ENCODE measurements at places on chromosomes 4 and X.

DNA sequence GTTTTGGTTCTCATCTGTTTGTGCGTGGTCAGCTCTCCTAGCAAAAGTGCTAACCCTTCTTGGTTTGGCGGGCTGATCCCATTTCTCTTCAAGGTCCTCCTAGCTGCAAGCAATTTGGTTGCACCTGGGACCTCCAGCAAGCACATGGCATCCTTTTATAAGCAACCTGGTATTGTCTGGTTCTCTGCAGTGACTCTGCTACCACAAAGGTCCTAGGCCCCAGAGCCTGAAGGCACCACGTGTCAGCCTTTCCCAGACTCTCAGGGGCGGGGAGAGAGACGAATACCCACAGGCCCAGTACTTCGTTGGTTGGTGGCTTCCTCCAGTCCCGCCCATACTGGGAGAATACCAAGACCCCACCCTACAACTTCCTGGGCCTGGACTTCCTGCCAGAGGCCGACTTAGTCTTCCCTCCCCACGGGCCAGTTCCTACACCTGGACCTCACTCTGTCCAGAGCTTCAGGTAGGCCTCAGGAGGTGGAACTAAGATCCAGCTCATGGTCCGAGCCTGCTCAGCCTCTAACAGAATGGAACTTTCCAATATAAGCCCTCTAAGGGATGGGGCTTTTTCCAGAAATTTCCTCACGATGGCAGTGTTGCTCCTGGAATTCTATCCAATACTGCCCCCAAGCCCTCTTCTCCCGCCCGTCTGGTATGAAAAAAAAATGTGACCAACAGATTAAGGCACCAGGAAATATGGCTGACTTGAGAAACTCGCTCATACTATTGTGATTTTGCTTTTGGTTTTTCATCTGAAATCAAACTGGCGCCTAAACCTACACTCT is 192.5 kb upstream of the STK26 start:
- DNase-seq, result peak; percentile 74

- peak; percentile 22 for DNase-seq
Measured at GRCh38 chrX:152926279-152926678, 28.4 kb downstream of the ZNF185 start.

DNA sequence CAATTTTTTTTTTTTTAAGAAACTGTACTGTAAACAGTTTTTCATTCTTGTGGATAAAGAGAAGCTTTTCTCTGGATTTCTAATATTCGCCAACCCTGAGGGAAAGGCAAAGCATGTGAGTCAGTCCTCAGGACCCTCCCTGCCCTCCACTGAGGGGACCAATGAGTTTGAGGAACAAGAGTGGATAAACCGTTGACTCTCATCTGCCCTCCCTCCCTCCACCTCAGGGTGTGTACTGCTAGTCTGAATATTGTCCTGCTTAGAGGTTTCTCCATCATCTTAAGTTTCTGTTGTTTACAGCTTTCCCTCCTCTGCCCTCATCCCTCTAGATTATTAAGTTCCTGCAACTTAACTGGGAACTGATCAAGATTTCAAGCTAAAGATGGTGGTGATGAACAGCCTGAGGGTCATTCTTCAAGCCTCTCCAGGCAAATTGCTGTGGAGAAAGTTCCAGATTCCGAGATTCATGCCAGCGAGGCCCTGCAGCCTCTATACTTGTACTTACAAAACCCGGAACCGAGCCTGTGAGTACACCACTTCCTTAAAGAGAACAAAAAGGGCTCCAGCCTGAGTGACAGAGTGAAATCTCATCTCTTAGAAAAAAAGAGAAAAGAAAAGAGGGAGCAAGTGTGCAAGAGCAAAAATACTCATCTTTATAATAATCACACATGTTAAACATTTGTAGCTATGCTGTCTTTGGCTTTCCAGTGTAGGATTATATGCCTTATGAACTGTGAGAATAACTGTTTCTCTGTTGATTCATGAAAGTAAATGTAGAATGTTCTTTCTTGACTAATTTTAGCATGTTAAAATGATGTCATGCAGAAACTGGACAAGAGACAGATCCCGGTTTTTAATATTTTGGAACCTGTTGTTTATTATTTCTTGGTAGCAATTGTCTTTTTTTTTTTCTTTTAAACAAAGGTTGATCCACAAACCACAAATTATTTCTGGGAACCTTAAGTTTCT is 11.9 kb downstream of the CA5B start:
- peak; percentile 23 for DNase-seq

DNA sequence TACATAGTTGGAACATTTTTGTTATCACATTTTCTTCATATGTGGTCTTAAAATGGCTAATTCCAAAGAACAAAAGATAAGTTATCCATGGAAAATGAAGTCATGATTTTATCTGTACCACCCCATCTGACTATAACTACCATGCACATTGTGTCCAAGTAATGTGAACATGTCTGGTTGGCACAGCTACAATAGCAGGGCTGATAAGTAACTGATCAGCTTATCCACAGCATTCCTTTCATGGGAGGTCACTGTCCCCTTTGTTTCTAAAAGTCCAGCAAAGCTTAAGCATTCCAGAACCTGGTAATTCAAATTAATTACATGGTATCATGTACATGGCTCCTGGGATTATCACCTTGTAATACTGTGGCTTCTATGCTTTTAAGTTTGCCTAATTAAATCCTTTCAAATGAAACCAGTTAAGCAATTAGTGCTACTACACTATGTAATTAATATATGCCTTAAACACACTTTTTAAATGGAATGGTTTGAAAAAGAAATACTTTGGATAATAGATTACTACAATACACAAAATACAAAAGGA is 21.1 kb upstream of the SORBS2 start:
- DNase-seq, result no peak

DNA sequence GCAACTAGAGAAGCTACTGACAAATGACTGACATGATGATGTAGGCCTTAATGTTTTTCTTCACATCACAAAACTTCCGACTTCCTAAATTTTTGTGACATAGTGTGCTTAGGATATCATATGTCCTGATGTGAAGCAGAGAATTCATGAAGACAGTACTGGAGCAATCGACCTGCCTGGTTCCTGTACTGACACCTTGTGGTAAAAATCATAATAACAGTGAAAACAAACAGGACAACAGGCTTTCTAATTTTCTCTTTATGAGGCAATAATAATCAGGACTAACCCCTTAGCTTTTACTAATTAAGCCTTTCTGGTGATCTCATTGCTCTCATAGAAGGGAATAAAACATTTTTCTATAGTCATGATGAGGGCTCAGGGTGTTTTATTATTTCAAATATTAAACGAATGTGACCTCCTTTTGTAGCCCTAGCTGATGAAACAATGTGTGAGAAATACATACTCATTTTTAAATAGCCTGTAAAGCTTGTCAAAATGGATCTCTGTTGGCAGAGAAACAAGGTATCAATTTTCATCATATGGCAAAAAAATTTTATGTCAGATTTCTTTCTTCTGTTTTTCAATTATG is 158.4 kb downstream of the TENT5D start:
- no peak for DNase-seq

DNA sequence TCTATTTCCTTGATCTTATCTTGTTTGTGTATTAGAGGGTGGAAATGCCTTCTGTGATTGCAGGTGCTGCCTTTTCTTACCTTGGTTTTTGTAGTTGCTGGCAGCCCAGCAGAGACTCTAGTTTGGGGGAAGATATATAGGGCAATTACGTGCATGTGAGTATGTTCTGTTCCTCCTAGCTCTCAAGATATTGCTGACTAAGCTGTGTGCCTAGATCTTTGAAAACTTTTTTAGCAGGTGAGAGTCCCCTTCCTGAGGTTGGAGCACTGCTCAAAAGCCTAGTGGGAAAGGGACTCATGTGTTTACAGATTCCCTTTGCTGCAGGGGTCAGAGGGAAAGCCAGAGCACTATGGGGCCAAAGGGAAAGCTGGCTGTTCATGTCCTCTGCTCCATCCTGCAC is 136.1 kb downstream of the VSIG4 start:
- DNase-seq, result no peak

DNA sequence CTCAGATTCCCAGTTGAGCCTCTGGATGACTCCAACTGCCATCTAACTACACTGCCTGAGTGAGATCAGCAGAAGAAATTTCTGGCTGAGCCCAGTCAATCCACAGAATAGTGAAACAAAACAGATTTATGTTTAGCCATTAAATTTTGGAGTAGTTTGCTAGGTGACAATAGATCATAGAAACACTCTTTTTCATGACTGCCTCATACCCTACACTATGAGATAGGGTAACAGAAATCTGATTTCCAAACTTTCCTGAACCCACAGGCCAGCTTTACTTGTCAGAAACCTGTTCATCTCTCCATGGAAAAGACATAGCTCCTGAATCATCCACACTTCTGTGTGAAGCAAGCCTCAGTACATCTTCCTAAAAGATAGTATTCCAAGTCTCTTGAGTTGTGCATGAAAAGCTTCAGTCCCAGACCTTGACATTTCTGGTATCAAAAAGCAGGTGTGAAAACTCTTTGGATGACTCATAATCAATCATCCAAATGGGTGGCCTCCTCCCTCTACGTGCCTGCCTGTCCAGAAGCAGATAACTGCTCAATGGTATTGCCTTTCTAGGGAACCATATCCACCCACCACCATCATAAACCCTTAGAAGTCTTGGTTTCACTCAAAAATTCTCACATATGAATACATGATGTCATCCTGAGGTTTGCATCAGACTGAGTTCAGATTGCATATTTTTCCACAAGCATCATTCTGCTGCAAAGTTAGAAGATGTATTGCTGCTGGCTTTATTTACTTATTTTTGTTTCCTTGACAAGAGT is 47.5 kb upstream of the RAP2C start:
- DNase-seq, result no peak

DNA sequence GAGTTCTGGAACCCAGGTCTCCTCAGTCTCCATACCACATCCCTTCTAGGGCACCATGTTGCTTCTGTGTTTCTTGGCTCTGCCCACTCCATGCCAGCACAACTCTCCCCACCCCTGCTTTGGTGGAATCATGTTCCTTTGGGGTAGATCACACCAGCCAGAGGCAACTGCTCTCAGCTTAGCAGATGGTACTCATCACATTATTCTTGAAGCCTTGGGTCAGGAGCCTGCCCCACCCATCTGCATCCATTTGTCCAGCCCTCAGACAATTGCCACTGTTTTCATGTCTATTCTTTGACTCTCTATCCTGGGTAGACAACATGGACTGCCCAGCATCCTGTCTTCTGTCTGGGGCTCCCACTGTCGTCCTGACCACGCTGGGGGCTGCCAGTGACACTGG is 147.6 kb downstream of the PTTG2 start:
- DNase-seq, result no peak

DNA sequence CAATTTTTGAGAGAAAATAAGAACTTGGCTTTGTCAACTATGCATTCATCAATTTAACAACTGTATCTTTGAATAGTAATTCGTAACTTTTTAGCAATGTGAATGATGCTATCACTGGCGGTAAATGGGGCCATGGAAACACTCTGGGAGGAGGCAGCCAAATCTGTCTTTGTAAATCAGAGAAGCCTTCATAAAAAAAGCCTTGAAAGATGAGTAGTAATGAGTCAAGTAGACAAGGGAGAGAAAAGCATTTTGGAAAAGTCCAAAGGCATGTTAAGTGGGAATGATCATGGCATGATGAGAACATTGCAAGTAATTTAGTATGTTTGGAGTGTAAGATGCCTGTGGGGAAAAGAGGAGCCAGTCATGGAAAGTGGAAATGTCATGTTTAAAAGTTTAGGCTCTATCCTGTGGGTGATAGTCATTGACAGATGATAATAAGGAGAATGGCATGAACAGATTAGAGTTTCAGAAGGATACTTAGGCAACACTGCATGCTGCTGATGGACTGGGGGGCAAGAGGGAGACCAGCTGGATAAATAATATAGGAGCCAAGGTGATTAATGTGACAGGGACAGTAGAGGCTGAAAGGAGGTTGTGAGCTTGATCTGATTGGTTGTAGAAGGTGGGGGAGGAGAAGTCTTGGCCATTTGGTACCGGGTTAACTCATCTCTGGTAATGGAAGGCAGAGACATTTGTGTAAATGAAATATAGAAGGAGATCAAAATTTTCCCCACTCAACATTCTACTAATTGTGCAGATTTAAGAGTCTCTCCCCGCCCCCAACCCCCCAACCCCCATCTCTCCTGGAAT is 16.3 kb downstream of the SPRY1 start:
- no peak for DNase-seq

- no peak for DNase-seq
Measured at GRCh38 chr4:174147863-174148262, 135.6 kb downstream of the FBXO8 start.

- DNase-seq, result no peak
Measured at GRCh38 chr4:69485130-69485529, 10.6 kb downstream of the UGT2B4 start.

All from transverse colon (tissue), 4 donors.